GM04504 (cell line): ENCODE measurements at places on chromosomes 13 and 19.

DNA sequence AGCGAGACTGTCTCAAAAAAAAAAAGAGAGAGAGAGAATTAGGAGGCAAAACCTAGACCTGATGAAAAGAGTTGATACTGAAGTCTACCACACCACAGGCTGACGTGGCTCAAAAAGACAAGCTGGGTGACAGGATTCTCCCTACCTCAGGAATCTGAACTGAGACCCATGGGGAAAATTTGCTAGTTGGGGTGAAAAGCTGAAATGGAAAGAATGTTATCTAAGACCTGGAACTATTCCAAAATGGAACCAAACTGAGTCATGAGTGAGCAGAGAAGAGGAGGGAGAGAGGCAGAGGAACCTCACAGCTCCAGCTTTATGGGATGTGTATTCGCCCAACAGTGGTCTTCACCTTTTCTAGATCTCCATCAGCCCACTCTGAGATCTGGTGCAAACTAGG, 11.7 kb downstream of the SMG9 start:
- no peak for DNase-seq

GRCh38 chr13:79966059-79966458, 374.9 kb downstream of the SPRY2 start:
- no peak for DNase-seq

DNA sequence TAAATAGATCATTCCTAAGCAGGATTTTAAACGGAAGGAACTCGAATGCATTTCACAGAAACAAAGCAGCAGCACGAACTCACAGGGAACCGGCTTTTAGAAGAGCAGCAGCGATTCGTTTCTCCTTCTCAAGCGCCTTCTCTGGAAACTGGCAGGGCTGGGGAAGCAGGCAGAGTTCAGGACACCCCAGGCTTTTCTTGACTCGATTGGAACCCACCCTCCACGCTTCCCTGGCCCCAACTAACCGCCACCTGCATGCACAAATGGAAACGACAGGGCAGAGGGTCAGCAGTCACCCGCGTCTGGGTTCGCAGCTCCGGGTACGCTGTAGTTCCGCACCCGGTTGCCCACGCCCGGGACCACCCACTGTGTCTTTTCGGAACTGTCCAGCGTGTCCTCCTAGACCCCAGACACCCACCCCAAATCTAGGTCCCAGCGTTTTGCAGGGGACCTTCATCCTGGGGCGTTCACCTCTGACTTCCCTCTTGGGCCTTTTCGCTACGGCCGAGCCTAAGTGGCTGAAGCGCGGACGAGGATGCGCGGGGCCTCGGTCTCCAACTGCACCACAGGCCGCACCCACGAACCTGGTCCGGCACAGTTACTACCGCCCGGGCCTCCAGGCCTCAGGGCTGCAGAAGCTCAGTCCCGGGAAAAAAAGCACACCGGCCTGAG, 500 bp downstream of the ZFP30 start:
- DNase-seq: no peak

DNA sequence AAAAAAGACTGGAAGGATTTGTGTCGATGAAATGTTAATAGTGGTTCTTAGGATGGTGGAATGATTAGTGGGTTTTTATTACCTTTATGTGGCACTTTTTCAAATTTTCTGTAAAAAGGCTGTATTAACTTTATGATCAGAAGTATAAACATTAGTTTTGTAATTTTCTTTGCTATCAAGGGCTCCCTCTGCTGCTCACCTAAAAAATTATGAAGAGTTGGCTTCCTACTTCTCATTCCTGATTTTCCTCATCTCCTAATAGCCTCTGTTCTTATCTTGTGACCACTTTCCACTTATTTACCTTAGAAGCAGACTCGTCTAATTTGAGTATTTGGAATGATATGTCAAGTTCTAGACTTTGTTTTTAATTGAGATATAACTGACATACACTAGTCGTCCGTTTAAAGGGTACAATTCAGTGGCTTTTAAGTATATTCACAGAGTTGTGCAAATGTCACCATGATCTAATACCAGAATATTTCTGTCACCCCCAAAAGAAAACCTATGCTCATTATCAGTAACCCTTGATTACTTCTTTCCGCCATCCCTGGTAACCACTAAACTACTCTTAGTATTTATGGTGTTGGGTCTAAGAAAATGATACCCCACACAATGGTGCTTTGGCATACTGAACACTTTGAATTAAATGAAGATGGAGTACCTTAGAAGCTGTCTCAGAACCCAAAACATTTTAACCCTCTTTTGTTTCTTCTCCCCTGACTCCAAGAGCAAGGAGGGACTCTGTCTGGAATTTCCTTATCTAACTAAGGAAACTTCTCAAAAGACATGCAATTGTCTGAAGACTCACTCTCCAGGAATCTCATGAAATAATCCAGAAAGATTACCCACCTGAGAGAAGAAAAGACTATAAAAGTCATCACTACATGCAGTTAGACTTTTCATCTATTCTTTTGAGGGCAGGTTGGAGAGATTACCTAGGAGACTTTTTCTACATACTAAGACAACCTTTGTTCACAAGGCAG, 311.3 kb downstream of the DLEU7 start:
- no peak for DNase-seq

GRCh38 chr13:97259410-97259797, 37.3 kb downstream of the MBNL2 start:
- DNase-seq: no peak

DNA sequence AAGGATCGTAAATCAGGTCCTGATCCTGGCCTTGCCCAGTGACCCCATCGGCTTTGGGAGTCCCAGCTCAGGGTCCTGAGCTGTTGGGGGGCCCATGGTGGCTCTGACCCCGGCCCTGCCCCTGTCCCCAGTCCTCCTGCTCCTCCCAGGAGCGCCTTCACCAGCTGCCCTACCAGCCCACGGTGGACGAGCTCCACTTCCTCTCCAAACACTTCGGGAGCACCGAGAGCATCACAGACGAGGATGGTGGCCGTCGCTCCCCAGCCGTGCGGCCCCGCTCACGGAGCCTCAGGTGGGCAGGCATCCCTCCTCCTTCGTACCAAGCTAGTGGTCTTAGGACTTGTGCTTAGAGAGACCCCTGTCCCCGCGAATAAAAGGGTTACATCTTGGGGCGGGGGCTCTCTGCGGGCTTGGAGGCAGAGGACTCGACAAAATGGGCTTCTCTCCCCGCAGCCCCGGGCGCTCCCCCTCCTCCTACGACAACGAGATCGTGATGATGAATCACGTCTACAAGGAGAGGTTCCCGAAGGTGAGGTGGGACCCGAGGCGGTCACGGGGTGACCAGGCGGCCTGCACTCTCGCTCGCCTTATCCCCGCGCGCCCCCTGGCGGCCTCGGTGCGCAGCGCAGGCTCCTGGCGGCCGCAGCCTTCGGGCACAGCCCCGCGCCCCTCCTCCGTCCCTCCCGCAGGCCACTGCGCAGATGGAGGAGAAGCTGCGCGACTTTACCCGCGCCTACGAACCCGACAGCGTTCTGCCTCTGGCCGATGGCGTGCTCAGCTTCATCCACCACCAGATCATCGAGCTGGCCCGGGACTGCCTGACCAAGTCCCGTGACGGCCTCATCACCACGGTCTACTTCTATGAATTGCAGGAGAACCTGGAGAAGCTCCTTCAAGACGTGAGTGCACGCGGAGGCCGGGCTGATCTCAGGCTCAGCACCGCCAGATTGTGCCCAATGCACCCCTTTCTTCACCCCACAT, 9.1 kb downstream of the MAST1 start:
- peak; percentile 51 for DNase-seq

DNA sequence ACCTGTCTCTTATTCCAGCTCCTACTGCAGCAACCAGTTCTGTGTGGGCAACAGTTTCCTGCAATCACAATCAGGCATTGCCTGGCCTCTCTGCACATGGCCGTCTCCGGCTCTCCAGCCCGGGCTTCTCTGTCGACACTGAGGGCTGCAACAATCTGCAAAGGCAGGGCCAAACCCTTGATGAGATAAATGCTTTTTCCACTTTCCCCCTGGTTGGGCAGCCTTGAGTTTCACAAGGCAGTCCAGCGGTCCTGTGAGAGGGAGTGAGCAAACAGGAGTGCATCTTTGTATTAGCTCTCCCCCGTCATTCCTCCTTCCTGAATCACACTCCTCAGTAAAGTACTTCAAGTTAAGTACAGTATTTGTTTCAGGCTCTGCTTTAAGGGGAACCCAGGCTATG, 40.7 kb upstream of the VWA8 start:
- peak; percentile 48 for DNase-seq

DNA sequence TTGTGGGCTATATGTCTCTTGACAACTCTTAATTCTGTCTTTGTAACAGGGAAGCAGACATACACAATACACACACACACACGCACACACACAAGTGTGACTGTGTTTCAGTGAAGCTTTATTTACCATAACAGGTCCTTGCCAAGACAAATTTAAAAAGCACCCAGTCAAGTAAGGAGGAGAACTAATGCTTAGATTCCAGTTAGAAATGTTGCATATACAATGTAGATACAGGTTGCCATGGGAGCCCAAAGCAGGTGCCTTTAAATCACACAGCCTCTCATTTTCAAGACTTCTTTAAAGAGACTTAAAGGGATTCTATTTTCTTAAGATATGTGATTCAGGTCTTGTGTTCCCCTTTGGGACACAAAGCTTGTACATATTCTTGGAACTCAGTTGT, 1551.9 kb downstream of the EFNB2 start:
- no peak for DNase-seq

DNA sequence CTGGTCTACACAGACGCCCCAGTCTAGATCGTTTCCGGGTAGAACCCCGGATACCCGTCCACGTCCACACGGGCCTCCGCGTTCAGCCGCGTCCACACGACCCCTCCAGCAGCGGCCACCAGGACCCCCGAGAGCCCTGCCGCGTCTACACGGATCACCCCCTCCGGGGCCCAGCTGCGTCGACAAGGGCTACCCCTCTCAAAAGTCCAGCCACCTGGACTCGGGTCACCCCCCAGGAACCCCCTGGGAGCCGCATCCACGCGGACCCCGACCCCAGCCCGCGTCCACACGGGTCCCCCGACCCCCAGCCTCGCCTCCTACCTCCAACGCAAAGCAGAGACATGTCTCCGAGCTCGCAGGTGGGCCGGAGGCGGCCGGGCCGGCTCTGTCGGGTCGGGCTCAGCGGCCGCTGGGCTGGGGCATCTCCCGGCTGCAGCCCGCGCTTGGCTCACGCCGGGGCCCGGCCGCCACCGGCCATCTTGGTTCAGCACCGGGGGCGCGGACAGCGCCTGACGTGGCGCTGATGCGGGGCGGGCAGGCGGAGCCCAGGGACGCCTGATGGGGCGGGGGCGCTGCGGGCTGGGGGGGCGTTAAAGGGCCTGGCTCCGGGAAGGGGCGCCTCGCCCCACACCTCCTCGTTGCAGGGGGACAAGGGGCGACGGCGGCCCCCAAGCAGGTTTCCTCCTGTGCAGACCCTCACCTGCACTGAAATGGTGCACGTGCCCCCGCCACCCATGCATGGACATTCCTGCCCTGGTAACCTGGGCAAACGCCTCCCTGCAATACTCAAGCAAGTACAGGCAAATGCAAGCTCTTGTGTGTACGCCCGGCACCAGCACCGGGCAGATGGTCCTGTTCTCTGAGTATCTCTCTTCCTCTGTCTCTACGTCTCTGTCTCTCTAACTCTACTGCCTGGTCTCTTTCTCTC, at the start of gene UNC13A:
UNC13A (minus strand) TSS at position 498 of the 928 bp plus-strand sequence; CDS start at position 343, 155 bp downstream.
- DNase-seq: no peak

DNA sequence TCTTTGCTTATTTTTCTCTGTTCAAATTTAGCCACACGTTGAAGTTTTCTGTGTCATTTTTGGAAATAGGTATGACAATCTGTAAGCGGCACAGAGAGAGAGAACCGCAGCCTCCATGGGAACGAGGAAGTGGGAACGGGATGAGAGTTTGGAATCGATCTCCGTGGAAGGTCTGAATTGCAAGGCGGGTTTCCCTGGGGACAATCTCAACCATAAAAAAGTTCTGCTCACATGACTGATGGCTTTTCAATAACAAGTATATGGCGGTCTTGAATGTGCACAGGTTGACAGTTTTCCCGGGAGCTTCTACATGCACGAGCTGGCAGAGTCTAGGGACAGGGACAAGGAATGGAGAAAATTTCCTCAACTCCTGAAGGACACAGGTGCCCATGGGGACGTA, 90.9 kb downstream of the INSR start:
- no peak for DNase-seq

- DNase-seq: no peak
Measured at GRCh38 chr19:17281391-17282304, at the start of gene ANKLE1. Gene ANKLE1 (plus strand): TSS chr19:17281901. CDS start chr19:17281921, 20 bp downstream.

DNA sequence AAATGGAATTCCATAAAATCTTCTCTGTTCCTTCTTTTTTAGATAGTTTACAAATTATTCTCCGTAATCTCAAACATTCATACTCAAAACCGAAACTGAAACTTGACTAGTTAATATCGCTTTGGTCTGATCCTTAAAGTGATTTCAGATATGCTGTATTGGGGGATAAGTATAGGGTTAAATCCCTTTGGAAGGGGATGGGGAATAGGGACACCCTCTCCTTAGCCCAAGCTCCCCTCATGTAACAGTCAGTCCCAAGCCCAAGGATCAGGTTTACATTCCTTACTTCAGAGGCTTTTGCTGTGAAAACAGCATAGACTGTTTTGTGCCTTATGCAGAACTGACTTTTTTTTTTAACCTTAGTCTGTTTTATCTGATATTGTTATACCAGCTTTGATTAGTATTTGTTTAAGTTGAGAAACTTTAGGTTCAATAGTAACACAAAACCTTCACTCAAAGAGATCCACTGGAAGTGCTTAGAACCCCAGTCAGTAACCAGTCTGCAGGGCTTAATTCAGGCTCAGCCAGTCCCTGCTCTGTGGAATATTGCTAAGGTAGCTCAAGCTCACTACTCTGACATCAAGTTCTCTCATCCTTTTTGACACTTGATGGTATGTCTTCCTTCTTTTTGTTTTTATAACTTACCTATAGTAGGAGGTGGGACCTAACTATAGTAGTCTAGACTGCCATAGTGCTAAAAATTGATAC, 10.5 kb downstream of the CDADC1 start:
- DNase-seq: no peak

DNA sequence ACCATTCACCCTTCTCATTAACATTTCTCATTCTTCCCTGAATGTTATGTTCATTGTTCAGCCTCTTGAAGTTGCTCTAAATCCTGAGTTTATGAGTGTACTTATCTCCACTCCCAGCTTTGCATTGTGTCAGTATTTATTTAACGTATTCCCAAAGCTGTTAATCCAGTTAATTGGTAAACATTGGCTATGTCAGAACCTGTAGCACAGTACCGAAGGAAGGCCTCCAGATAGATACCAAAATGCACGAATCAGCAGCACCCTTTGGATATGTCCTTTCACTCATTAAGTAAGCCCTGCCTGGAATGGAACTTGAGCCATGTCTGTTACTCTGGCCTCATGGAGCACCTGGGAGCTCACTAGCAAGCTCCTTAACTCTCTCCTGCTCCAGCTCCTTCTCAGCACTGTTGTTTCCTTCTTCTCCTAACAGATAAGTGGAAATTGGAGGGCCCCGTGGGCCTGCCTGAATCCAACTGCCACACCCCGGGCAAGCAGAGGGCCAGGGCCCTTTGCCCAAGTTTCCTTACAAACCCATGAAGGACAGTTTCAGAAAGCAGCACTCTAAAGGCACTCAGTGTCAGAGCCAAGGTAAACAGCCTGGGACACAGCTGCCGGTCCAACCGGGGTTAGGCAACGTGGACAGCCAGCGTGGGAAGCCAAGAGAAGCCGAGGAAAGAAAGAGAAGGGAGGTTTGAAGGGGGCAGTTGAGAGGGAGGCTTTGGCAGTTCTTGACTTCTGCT, 155.0 kb upstream of the SERP2 start:
- DNase-seq: no peak

GRCh38 chr13:99374169-99374991, 67.2 kb upstream of the GPR183 start:
- DNase-seq: no peak
